ENCODE measurements at places on chromosomes 6 and 20.

- peak; percentile 55 for DNase-seq
Observed at GRCh38 chr20:1509237-1509636, 18.0 kb upstream of the SIRPB2 start.

GRCh38 chr6:95266537-95267258, 310.6 kb upstream of the MANEA start:
- no peak for DNase-seq

GRCh38 chr6:42791706-42792320, 10.0 kb downstream of the BICRAL start:
- no peak for DNase-seq

DNA sequence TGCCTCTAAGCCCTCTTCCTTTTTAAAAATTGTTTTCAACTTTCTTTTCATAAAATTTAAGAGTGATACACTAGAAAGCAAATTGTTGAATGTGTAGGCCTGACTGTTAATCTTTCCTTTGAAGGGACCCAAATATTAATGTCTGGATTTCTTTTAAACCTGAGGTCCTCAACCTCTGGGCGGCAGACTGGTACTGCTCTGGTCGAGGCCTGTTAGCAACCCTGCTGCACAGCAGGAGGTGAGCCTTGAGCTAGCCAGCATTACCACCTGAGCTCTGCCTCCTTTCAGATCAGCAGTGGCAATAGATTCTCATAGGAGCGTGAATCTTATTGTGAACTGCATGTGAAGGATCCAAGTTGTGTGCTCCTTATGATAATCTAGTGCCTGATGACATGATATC, 191.2 kb downstream of the MANEA start:
- DNase-seq = no peak

- DNase-seq = no peak
Observed at GRCh38 chr20:2946988-2947961, 74.0 kb downstream of the PTPRA start.

GRCh38 chr6:160013987-160014868, 45.3 kb downstream of the IGF2R start:
- no peak for DNase-seq

DNA sequence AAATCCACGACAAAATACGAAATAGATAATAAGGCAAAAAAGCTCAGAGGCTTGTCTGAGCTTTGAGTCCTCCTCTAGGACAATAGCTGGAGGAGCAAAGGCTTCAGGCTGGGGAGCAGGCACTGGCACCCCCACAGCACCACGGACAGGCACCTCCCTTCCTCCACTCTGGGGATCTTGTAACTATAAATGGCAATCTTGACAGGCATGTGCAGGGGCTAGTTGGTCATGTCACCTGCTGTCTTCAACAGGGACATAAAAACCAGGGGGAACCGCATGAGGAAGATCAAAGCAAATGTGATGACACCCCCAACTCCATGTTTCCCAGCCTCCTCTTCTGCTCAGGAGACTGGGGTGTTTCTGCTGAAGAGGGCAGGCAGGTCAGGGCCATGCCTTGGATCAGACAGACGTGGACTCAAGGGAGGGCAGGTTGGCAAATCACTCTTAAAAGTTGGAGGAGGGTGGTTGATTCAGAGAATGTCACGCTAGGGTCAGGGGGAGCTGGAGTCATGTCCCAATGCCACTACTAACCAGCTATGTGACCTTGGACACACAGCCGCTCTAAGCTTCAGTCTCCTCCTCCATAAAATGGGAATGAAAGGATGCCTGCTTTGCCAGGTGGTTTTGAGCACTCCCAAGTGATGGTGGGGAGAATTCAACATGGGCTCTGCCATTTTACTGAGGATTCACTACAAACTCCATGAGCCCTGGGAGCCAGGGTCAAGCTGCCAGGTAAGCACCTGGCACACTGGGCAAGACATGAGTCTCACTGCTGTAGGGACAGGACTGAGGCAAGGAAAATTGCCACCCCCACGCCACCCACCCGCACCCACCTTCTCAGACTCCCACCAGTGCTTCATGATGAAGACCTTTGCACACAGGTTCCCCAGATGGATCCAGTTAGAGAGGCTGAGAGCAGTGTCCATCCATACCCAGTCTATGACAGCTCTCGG, 48.0 kb downstream of the NPEPL1 start:
- DNase-seq = peak; percentile 2

- DNase-seq = no peak
Observed at GRCh38 chr20:49808753-49809152, 3.9 kb upstream of the SLC9A8 start.

GRCh38 chr20:20630551-20630950, 81.9 kb downstream of the RALGAPA2 start:
- no peak for DNase-seq

DNA sequence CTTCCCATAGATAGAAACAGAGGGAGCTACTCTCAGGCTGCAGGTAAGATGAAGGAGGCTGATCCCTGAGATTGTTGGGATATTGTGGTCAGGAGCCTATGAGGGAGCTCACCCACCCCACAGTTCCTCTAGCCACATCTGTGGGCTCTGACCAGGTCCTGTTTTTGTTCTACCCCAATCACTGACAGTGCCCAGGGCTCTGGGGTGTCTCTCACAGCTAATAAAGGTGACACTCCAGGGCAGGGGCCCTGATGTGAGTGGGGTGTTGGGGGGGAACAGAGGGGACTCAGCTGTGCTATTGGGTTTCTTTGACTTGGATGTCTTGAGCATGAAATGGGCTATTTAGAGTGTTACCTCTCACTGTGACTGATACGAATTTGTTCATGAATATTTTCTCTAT, 2.8 kb downstream of the HLA-F start:
- DNase-seq = no peak

DNA sequence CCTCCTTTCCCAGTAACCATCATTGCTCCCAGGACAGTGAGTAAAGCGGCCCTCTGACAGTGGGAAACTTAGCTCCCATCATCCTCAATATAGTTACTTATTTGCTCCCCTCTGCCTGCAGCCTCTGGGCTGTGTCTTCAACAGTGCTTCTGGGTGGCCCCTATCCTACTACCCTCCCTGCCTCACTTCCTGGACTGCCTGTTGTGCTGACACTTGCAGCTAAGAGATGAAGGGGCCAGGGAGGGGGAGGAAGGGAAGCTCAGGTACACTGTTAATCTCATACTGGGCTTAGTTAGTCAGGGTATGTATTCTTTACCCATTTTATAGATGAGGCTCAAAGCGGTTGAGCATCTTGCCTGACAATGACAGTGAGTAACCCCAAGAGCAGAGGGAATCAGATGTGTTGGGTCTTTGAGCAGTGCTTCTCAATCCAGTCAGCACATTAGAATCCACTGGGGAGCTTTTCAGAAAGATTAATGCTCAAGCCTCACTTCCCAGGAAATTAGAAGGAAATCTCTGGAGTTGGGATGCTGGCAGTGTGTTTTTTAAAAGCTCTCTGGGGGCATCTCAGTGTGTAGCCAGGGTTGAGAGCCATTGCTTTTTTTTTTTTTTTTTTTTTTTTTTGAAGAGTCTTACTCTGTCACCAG, 27.1 kb upstream of the KCNK5 start:
- DNase-seq = no peak

GRCh38 chr6:56742122-56742791, 99.6 kb upstream of the DST start:
- DNase-seq = no peak

GRCh38 chr6:14559746-14560536, 442.4 kb downstream of the CD83 start:
- no peak for DNase-seq

DNA sequence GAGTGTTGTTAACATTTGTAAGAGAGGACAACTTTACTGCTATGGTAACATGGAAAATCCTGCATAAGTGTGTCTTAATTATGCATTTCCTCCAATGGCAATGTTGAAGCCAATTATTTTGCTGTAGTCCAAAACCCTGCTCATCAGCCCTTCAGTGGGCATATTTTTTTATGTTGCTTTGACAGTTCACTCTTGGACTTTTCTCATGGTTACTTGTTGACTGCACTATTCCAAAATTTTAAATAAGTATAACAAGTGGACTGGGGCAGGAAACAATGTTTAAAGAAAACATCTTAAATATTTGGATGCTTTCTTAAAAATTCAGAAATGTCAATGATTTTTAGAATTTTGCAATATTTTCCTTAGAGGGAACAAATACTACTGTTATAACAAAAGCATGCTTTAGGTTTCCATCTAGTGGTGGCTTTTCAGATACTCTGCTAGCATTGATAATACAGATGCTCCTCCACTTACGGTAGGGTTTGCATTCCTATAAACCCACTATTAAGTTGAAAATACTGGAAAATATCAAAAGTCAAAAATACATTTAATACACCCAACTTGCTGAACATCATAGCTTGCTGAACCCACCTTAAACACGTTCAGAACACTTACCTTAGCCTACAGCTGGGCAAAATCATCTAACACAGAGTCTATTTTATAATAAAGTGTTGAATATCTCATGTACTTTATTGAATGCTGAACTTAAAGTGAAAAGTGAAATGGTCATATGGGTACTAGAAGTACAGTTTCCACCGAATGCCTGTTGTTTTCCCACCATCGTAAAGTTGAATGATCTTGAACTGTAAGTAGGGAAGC, 86.4 kb downstream of the ADGRG6 start:
- DNase-seq = peak; percentile 31

Data from AG20443 (cell line).